ENCODE measurements at places on chromosomes 5 and 9.

GRCh38 chr9:128701227-128701854, 962 bp upstream of the PKN3 start:
- DNase-seq, result no peak

- no peak for DNase-seq
Observed at GRCh38 chr5:125517973-125518550, 771.6 kb upstream of the ZNF608 start.

DNA sequence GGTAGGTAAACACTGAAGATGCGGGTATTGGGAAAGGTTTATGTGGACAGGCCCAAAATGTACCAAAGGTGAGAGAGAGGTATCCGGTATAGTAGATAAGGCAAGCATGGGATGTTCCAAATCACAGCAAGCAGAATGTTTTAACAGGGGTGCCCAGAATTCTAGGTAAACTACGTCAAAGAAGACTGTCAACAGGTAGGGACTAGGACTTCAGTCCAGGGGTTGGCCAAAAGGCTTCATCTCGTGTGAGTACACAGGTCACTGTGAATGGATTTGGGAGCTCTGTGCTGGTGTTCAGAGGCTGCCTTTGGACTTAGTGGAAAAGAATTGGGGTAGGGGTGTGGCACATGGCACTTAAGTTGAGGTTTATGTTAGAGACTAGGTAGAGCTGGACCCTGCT, 66.4 kb downstream of the PIK3R1 start:
- DNase-seq, result no peak

GRCh38 chr5:55675119-55675518, 37.0 kb downstream of the SLC38A9 start:
- DNase-seq, result no peak

GRCh38 chr9:37471942-37472684, 6.9 kb upstream of the ZBTB5 start:
- DNase-seq, result peak; percentile 85

DNA sequence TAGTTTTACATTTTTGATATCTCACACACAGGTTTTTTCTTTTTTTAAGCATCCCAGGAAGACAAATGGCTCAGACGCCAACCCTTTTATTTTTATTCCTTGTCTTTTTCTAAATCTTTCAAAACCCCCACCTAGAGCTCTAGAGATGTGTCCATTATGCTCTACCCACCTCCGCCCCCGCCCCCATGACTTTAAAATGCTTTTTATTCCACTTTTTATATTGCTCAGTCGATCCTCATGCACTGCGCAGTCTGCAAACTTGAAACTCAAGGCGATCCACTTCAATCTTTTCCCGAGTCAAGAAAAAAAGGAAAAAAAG, 411 bp upstream of the MAT2B start:
- no peak for DNase-seq

DNA sequence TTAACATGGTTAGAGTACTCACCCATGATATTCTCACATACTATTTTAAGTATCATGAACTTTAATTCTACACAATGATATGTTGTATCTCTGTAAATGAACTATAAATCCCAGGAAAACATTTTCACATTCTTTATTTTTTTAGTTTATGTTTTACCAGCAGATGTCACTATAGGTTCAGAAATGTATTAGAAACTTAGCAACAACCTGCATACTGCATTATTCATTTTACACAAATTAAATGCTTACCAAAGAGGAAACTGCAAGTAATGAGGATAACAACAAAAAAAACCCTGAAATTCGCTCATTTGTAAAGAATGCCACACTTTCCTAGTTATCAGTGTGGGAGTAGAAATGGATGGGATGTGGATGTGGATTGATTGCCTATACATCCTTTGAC, 217.5 kb upstream of the OTULINL start:
- DNase-seq, result no peak
